ENCODE measurements at places on chromosomes 5 and 9.

DNA sequence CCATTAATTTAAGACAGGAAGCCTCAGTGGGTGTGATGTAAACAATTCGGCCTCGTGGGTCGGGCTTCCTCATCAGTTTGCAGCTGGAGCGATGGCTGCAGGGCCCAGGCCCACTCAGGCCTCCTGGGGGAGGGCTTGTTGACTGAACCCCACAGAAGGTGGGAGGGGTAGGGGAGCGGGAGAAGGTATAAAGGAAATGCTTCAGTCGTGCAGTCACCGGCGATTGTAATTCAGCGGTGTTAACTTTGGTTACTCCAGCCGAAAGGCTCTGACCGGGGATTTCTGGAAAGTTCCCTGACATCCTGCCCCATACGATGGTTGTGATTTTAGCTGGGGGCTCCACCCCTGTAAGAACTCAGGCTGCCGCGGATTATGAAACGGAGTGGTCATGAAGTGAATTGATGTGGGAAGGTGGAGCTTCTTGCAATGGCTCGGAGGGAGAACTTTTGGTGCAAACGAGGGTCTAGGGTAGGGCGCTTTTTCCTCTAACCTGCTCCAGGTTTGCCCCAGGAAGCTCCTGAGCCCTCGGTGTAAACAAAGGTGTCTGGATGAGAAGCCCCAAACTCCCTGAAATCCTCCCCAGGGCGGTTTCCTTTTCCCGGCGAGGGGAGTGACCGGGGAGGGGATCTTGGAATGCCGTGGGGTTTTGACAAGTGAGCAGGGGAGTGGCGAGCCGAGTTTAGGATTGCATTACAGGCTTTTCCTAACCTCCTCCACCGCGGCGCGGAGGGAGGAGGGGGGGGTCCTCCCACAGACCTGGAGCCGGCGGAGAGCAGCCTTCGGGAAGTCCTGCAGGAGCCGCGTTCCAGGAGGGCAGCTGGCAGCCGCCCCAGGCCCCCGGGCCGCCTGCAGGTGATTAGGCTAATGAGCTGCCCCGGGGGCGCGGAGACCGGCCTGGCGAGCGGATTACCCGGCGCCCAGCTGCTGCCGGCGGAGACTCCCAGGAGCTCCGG lies 215.5 kb downstream of the PDZD2 start:
- DNase-seq: peak; percentile 50

DNA sequence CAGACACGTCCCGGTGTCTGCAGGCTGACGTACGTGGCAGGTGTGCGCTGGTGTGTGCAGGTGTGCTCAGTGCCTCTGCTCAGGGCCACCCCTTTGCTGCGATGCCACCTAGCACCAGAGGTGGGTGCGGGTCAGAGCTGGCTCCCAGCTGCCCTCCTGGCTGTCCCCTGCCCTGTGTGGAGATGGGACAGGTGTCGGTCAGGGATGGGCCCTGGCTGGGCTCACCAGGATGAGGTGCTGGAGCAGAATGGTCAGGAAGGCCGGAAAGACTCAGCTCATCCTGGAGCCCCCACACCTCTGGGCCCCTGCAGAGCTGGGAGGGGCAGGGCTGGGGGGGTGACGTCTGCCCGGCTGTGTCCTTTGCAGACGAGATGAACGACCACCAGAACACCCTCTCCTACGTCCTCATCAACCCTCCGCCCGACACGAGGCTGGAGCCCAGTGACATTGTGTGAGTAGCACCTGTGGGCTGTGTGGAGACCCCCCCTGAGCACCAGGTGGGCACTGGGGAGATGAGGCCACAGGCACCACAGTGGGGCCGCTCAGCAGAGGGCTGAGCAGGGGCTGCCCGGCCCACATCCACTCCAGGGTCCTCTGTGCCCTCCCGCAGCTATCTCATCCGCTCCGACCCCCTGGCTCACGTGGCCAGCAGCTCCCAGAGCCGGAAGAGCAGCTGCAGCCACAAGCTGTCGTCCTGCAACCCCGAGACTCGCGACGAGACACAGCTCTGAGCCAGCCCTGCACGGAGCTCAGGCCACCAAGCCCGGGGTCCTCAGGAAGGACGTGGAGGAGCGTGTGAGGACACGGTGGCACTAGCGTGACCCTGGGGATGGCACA lies 89.7 kb downstream of the KCNT1 start:
- DNase-seq: no peak

GRCh38 chr9:68614121-68614520 lies 73.4 kb upstream of the TMEM252 start:
- no peak for DNase-seq

- DNase-seq: no peak
Observed at GRCh38 chr9:38226491-38226951, 157.5 kb upstream of the SHB start.

DNA sequence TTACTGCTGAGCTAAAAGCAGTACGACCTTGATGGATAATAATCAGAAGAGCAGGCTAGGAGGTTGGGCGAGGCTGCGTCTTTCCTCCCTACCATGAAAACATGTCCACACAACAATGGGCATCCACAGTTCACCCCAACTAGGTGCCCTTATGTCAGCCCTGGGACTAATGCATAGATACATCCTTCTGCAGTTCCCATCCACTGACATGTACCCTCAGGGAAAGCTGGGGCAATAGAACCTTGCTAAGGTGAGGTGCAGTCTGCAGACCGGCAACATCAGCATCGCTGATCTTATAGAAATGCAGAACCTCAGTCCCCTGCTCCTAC lies 697 bp upstream of the PRUNE2 start:
- DNase-seq: no peak

GRCh38 chr5:169044962-169045361 lies 256.0 kb downstream of the SLIT3 start:
- DNase-seq: no peak

GRCh38 chr5:102670224-102670836 lies 84.8 kb upstream of the PAM start:
- no peak for DNase-seq

Data from RCC 7860 (cell line).